Upper lobe of right lung (tissue), 1 donor: ENCODE measurements at places on chromosomes 3 and 15. TPM values are rescaled to one million over a fixed set of nuclear protein-coding genes. Genes with fewer than 3 reads are reported as not detected.

DNA sequence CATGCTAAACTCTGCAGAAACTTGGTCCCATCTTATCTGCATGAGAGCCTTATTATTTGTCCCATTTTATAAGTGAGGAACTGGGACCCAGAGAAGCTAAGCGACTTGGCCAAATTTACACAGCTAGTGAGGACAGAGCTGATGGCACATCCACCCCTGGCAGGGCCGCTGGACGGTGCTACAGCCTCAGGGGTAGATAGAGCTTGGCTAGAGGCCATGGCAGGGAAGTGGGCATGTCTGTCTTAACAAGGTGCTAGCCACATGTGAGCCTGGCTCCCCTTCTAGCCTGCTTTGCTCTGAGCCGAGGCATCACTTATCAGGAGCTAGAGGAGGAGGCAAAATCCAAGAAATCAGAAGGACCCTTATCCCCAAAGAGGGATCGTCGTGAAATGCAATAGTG lies 36.7 kb upstream of the SYNM start:
- DNase-seq: no peak

GRCh38 chr3:123716411-123716810 lies 131.6 kb upstream of the HACD2 start:
- peak; percentile 3 for DNase-seq

- no peak for DNase-seq
Observed at GRCh38 chr15:42118650-42119445, 24.5 kb upstream of the PLA2G4D start.

DNA sequence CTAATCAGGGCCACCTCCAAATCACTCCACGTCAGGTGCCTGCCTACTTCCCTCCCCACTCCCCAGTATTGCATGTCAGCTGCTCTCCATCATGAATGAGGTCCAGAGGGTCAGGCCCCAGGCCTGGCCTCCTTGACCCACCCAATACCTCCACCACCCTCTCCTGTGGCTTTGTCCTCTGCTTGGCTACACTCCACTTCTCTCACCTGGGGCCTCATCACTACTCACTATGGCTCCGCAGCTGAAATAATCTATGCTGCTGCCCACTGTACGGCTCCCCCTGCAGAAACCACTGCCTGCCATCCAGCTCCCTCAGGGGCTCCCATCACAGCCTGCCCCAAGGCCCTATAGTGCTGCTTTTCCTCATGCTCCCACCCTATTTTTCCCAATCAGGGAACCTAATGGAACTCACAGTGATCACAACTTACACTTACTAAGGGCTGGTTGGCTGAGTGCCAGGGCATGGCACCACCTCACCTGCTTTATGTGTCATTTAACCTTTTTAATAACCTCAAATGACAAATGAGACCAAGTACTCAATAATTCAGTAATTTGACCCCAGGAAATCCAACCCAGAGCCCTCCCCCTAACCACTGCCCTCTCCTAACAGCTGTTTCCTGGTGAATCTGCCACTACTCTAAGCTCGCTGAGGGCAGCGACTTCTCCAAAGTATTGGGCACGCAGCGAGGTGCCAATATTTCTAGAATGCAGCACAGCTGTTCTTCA lies 2.3 kb downstream of the GORASP1 start:
- DNase-seq: no peak

GRCh38 chr3:124881976-124882697 lies 5.0 kb downstream of the ITGB5 start:
- no peak for DNase-seq

- no peak for DNase-seq
Observed at GRCh38 chr3:38114052-38114874, 22.7 kb downstream of the ACAA1 start.

DNA sequence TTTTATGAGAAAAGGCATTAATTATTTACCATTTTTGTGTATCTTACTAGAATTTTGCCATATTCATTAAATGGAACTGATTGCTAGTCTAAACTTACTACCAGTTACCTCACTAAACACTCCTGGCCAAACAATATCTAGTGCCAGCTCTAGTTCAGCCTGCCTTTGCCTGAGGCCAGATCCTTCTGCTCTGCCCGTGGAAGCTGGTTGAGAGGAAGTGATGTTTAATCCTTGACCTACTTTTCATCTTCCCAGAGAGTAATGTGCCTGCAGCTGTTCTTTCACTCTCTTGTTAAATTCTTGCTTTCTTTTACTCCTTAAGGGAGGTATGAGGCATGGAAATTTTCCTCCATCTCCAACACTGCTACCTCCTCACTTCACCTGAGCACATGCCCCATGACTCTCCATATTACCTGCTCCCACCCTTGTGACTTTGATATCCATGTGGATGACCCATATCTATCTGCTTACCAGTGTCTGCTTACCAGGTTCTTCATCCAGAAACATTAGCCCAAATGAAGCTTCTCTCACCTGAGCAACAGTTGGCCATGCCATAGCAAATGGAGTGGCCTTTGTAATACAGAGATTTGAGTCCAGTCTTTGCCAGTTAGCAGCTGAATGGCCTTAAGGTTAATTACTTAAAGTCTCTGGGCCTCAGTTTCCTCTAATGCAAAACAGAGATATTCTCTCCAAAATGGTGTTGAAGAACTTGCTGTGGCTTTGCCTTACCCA lies 53.4 kb downstream of the UBE2E1 start:
- no peak for DNase-seq

GRCh38 chr3:141380987-141381386 lies 12.7 kb downstream of the ZBTB38 start:
- DNase-seq: no peak

DNA sequence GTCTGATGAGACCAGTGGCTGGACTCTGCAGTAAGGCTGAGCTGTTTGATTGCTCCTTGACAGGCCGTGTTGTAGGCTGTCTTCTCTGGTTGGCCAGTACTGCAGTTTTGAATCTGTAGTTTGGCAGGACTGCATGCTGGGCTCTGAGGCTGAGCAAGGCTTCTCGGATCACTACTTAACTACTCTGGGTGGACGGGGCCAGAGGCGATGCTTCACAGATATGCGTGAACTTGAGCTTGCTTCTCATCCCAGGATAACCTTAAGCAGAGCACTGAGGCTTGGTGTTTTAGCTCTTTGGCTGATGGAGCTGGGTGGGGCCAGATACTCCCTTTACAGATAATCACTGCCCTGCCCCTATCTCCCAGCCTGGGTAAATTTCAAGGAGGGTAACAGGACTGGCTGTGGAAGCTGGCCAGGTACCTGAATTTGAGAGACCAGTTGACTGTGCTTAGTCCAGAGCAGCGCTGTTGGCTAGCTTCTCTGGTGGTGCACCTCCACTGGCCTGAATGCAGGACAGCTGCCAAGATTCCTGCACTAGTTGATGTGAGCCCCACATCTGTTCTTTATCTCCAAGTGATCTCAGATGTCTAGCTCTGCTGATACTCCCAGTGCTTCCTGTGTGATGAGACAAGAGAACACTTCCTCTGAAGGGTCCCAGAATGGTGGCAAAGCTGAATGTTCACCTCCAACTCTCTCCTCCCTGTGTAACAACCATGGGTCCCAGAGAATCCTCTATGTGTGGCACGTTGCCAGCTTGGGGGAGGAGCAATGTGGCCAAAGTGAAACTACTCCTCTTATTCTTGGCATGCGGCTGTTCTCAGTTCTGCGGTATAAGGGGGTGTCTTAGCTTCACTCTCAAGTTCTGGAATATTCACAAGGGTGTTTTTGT lies 37.9 kb downstream of the RPL39L start:
- DNase-seq: peak; percentile 72

- no peak for DNase-seq
Observed at GRCh38 chr3:114223143-114223542, 14.2 kb downstream of the ZNF80 start.

GRCh38 chr15:51396921-51397320 lies 55.5 kb downstream of the GLDN start:
- DNase-seq: no peak

DNA sequence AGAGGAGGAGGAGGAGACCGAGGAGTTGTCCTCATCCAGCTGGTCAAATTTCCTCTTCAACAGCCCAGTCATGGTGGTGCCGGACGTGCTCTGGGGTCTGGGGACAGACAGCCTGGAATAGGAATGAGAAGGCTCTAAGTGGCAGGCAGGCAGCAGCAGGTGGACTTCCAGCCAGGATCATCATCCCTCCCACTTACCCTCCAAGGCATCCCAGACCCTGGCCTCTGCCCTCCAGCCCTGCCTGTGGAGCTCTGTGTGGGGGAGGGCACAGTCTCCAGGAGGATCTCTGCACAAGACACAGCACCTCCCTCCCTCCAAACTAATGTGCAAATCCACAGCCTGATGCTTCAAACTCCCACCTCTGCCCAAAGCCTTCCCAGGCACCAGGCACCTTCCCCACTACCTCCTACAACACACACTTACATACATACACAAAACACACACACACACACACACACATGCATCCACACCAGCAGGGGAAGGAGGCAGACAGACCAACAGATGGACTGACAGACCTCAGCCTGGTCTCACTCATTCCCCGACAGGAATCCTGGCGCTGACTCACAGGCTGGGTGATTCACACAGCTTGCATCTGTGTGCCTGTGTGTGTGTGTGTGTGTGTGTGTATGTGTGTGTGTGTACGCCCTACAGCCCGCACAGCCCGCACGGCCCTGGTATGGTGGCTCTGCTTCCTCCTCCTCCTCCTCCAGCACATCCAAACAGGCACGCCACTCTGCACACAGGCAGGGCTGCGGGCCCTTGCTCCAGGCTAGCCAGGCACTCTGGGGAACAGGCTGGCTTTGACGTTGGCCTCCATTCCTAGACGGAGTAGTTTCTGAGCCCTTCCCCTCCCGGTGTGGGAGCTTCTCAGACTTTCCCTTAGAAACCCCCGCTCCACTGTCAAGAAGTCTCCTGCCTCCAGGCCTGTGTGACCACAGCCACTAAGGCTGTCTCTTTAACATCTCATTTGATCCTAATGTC lies 6.5 kb downstream of the CSRNP1 start:
- DNase-seq: peak; percentile 84

- no peak for DNase-seq
Observed at GRCh38 chr3:13093687-13094086, 20.5 kb upstream of the IQSEC1 start.

GRCh38 chr3:126085841-126086240 lies 1.9 kb upstream of the SLC41A3 start:
- DNase-seq: no peak

- DNase-seq: no peak
Observed at GRCh38 chr3:59728587-59728908, 678.7 kb upstream of the CFAP20DC start.

DNA sequence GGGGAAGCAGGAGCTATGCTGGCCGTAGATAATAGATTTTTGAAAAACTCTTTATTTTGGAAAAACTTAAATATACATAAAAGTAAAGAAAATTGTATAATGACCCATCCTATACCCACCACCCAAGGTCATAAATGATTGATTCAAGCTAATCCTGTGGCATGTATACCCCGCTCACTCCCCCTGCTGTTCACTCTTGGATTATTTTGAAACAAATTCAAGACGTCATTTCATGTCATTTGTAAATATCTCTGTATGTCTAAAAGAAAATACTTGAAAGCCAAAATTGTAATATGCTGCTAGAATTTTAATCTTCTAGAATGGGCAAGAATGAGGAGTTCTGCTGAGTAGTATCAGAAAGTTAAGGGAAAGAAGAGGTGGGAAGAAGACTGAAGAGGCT lies 241.7 kb downstream of the FEZF2 start:
- DNase-seq: no peak

DNA sequence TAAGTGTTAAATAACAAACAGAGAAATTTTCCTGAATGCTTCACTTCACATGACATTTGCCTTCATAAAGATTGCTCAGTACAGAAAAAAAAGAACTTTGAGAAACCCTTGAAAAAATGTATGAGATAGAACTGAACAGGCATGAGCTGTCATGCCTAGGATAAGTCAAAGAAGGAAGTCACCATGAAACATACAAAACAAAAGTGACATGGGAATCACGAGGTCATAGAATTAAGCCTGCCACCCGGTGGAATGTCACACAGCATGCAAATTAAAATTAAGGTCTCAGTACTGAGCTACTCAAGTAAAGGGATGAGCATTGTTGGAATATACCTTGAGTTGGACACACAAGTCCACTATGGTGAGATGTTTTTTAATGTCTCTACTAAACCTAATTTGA lies 652.5 kb upstream of the NECTIN3 start:
- no peak for DNase-seq

- no peak for DNase-seq
Observed at GRCh38 chr3:33074217-33075067, 22.5 kb downstream of the GLB1 start.

GRCh38 chr15:73851689-73852088 lies 21.7 kb upstream of the TBC1D21 start:
- no peak for DNase-seq

DNA sequence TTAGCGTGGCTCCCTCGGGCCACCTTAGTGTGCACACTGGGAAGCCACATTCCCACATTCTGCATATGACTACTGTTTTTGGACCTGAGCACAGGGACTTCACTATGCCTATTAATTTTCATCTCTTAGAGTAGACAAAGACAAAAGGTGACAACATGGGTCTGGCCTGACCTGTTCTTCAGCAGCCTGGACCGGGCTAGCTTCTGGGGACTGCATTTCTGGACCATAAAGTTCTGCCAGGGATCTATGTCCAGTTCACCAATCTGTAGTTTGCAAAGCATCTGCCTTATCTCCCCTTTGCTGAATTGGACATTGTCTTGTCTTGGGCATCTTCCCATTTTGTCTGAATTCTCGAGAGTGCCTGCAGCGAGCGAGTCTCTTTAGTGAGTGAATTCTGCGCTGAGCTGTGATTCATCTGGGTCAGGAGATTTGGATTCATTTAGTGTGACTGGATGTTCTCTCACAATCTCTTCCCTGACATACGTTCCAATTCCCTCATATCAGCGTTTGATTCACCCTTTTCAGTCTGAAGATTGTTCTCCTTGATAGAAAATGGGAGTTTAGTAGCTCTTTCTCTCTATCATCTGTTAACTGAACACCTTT lies 112.2 kb upstream of the PLXNA1 start:
- DNase-seq: no peak

DNA sequence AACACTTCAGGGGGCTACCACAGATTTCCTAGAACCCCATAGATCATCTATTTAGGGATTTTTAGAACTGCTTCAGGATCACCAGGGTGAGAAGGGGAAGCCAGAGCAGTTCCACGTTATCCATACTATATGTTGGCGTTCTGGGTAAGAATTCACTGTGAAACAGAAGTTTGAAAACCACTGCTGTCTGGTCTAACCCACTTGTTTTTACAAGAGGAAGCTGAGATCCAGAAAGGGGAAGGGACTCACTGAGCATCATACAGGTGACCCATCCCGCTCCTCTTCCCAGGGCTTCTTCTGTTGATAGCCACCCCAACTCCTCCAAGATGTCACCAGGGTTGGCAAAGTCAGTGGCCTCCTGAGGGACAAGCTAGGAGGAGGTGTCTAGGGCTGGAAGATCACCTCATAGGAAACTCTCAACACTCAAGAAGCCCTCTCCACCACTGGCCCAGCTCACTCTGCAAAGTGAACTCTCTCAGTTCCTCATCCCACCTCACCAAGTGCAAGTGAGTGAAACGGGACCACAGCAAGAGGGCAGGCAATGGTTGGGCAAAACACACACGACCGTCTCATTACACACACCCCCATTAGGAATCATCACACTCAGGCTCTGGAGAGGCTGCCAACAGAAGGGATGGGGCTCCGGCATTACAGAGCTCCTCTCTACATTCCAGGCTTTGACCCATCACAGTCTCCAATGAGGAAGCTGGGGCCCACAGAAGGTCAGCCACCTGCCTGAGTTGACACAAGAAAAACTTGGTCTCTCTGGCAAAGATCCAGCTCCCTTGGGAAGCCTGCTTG lies 1.8 kb downstream of the DAPK2 start:
- no peak for DNase-seq

The CFAP44 gene
- 10.3 TPM for total RNA-seq

The SLC22A14 gene
- total RNA-seq: 0.20 TPM

The CHDH gene
- 10.9 TPM for total RNA-seq

The GXYLT2 gene
- total RNA-seq: 8.4 TPM

The HRG gene
- total RNA-seq: not detected

The MUC13 gene
- total RNA-seq: not detected

The MELTF gene
- total RNA-seq: 2.3 TPM

The CA12 gene
- 6.7 TPM for total RNA-seq

The GOLGA8M gene
- 3.0 TPM for total RNA-seq

The SHF gene
- 7.1 TPM for total RNA-seq
